Germinal center (tissue), 1 donor: ENCODE measurements at places on chromosomes 2 and 18.

DNA sequence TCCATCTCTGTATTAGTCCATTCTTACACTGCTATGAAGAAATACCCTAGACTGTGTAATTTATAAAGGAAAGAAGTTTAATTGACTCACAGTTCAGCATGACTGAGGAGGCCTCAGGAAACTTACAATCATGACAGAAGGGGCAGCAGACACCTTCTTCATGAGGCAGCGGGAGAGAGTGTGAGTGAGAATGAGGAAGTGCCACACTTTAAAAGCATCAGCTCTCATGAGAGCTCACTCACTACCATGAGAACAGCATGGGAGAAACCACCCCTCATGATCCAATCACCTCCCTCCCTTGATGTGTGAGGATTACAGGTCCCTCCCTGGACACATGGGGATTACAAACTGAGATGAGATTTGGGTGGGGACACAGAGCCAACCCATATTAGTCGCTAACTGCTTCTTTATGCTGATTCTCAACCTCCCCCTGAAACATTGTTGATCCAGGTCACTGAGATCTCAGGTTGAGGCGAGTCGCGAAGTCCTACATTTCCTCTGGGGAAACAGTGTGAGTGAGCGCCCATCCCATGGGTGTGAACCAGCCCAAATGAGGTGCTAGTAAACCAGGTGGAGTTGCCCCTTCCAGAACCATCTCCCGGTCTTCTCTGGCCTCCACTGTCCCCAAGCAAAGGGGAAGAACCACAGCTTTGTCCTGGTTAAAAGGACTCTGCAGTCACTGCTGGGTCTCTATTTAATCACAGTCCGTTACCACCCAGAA, 123.8 kb downstream of the CAPN13 start:
- DNase-seq, result no peak

DNA sequence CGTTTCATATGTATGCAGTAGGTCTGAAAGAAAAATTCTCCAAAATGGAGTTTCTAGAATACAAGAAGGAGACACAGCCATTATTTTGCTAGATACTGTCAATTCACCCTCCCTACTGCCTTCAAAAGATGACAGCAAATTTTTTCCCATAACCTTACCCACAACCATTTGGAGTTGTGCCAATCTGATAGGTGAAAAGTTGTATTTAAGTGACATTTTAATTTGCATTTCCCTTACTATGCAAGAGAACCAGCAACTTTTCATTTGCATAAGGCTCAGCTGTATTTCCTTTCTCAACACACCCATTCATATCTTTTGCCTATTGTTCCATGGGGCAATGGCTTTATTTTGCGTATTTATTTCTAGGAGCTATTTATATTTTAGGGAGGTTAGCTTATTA, 31.4 kb upstream of the IL18RAP start:
- no peak for DNase-seq

GRCh38 chr2:223597076-223597475, 5.1 kb downstream of the SCG2 start:
- no peak for DNase-seq

GRCh38 chr2:207258263-207258991, 92.7 kb upstream of the KLF7 start:
- no peak for DNase-seq
